CD4-positive, alpha-beta T cell treated with Interleukin-21 for 1 hour (primary cell): ENCODE measurements at places on chromosomes 4 and X.
A peak's percentile ranks its signal among the peaks of the same experiment; 100 is the strongest.

DNA sequence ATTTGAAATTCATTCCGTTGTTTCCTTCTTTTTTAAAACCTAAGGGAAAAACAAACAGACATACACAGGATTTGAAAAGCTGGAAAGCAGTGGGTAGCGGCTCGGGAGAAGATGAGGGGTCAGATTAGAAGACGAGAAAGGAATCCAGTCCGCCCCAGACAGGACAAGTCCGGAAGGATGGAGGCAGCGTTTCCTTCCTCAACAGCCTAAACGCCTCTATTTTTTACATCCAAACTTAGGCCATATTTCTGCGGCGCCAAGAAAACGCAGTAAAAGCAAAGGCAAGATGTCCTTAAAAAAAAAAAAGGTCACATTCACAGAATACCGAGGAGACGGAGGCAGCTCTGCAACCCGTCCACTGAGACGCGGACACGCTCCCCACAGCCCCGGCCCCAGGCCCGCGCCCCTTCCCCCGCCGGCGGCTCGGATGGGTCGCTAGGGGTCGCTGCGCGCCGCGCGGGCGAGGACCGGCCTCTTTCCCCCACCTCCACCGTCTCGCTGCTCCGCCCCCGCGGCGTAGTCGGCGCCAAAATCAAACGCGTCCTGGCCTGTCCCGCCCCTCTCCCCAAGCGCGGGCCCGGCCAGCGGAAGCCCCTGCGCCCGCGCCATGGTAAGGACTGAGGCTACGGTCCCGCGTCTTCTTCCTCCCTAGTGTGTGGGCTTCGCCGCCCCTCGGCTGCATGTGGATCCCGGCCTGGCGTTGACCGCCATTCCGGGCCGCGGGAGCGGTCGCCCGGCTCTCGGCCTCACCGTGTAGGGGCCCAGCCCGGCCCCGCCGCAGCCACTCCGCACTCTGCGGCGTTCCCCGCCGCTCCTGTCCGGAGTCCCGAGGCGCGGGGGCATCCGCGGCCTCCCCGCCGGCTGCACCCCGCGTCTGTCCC lies at the start of gene MND1:
Gene MND1 (plus strand): TSS at position 558 of the 881 bp plus-strand sequence. CDS start 50 bp downstream, at position 608.
- DNase-seq = peak; percentile 90

DNA sequence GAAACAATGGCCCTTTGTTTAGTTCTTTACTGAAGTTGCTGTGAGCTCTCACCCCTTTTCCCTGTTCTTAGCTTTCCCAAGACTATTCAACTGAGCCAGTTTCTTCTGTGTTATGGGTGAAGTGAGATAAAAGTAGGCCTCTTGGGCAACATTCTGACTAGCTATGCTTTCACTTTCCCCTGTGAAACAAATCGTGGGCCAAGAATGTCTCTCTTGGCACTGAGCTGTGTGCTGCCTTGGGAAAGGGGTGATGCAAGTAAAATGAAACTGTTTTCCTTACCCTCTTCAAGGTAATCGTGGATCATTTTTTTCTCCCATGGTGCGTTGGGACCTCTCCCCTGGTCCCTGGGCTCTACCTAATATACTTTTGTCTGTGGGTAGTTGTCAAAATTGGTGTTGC lies 653.9 kb upstream of the MAGEB2 start:
- DNase-seq = no peak

DNA sequence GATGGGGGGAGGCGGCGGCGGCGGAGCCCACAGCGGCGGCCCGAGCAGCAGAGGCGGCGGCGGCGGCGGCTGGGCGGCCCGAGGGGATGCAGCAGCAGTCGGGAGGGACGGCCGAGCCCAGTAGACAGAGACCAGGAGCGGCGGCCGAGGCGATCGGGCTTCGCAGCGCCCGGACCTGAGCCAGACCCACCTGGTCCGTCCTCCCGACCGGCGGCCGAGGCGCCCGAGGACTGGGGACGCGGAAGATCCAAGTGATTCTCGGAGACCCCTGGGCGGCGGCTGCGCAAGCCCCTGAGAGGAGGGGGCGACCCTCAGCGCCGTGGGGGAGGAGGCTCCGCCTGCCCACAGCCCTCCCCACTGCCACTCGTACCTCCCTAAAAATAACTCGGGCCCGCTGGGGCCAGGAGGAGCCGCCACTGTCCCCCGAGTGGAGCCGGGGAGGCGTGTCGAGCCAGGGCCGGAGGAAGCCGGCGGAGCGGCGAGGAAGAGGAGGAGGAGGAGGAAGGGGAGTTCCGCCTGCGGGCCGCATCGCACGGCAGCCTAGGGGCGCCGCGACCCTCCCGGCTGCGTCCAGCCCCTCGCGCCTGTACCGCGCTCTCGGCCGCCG lies 608 bp downstream of the RAPGEF2 start:
- DNase-seq = peak; percentile 43

- DNase-seq = no peak
These were observed 23.3 kb downstream of the CAMK2D start for GRCh38 chr4:113738251-113738650.

GRCh38 chr4:83240379-83240875 lies 44.2 kb downstream of the COQ2 start:
- no peak for DNase-seq
